ENCODE measurements at places on chromosomes 1 and 21.

- no peak for DNase-seq
These were observed 12.7 kb upstream of the ETV3L start for GRCh38 chr1:157112186-157112867.

DNA sequence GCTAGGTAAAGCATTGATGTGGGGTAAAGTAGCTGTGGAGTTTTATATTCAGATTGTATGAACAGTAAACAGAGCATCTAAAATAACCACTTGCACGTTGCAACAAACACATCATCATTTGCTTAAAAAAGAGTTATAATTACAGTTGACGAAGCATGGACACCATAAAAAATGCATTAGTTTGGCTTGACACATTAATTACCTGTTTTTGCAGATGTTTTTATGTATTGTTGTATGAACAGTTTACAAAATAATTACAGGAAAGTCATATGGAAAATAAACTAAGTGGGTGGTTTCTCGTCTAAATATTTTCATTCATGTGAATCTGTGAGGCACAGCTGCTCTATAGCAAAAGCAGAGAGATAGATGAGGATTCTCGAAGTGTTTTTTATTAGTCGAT, 108.3 kb downstream of the RPS6KC1 start:
- DNase-seq, result no peak

GRCh38 chr21:40335704-40336103, 468.5 kb downstream of the PCP4 start:
- DNase-seq, result no peak

GRCh38 chr1:59046134-59046533, 250.8 kb upstream of the FGGY start:
- no peak for DNase-seq

- DNase-seq, result no peak
These were observed 21.2 kb downstream of the LRRN2 start for GRCh38 chr1:204664384-204664651.

GRCh38 chr1:206686478-206687249, 2.0 kb downstream of the MAPKAPK2 start:
- DNase-seq, result no peak

DNA sequence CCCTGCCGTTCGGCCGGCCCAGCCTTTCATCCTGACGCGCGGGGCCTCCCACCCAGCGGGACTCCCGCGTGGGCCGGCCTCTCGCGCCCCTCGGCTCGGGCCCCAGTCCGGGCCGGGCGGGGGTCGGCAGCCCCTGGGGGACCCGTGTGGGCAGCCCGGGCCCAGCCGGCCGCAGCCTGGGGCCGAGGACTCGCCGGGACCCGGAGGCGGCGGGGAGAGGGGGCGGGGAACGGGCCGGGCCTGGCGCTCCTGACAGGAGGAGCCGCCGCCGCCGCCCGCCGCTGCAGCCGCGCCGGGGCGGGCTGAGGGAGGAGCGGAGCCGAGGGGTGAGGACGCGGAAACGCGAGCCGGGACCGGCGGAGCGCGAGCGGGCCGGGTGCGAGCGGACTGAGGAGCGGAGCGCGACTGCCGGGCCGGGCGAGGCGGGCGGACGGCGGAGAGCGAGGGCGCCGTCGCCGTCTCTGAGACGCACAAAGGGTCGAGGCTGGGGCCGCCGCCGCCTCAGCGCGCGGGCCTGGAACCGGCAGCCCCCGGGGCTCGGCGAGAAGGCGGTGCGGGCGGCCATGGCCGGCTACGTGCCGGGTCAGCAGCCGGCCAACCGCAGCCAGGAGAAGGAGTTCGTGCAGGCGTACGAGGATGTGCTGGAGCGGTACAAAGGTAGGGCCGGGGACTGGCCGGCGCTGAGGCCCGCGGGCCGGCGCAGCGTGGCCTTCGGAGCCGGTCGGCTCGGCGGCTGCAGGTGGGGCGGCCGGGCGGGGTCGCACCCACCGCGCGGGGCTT, 79.1 kb downstream of the NDUFS5 start:
- no peak for DNase-seq

DNA sequence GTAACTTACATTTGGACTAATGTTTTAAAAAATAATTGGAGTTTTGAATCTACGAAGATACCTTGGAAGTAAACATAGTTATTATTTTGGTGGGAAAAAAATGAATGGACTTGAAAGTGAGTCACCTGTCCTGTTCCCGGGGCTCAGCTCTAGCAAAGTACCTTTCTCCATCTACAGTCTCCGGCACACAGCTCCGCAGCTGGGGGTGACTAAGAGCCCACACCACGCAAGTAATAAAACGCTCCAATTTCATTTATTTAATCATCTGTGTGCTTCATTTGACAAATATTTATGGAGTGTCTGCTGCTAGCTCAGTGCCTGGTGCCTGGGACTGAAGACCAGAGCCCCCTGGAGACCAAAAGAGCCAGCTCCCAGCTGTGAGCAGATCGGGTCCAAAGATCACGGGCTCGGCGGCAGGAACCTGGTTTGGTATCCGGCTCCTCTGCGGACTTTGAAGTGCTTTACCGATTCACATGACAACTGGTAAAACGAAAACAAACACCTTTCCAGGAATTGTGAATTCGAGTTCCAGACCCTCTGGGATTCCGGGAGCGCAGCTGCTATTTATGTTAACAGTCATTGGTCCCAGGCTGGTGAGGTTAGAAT, 1.7 kb upstream of the RIPK4 start:
- DNase-seq, result no peak

DNA sequence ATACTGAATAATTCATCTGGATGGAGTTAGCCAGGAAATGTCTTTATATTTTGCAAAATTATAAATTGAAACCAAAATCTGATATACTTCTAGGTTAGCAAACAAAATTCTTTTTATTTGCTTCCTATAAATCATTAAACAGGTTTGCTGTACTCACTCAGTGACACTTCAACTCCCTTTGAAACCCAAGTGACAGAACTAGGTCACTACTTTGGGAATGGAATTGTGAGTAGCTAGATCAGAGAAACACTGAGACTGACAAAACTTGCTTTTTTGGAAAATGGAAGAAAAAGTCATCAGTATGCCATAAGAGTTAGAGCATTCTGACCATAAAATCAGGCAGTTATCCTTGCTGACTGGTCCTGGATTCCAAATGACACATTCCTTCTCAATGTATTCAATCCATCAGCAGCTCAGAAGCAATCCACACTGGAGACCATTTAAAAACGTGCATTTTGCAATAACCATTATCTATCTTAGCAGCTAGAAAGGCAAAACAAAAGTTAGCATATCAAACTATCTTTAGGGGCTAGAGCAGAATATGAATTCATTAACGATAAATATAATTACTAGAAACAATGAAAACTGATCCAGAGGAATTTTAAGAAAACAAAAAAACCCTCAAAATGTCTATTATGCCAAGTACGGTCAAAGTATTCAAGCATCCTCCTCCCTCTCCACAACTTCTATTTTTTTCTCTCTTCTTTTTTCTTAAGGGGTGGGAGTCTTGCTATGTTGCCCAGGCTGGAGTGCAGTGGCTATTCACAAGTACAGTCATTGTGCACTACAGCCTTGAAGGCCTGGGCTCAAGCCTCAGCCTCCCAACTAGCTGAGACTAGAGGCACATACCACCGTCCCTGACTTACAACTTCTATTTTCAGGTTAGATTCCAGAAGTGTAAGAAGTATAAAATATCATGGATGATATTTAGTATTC, 60.1 kb downstream of the HNRNPR start:
- DNase-seq, result no peak

- no peak for DNase-seq
These were observed 8.7 kb downstream of the KIRREL1 start for GRCh38 chr1:158002022-158002630.

- DNase-seq, result no peak
These were observed 91.0 kb downstream of the SETD4 start for GRCh38 chr21:35969281-35969680.

GRCh38 chr21:34748862-34749261, 80.1 kb downstream of the CLIC6 start:
- DNase-seq, result no peak

- no peak for DNase-seq
These were observed 5.4 kb downstream of the TNN start for GRCh38 chr1:175073061-175073460.

- no peak for DNase-seq
These were observed 485.0 kb downstream of the DISC1 start for GRCh38 chr1:232111611-232112010.

GRCh38 chr1:31727849-31728248, 24.0 kb upstream of the COL16A1 start:
- DNase-seq, result no peak

DNA sequence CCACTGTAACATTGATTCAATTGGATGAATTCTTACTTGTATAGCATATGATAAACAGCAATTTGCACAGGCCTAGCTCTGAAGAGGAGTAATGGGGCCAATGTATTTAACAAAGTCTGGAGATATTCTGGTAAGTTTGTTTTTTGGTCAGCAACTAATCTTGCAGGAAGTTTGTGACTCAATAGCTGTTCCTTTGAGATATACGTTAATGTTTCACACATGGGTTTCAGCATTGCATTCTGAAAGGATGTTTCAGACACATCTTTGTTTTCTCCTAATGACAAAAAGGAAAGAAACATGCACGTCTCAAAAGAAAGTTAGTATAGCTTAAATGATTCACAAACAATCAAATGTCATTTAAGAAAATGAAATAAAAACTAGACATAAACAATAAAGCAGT, 49.0 kb downstream of the LTN1 start:
- no peak for DNase-seq

DNA sequence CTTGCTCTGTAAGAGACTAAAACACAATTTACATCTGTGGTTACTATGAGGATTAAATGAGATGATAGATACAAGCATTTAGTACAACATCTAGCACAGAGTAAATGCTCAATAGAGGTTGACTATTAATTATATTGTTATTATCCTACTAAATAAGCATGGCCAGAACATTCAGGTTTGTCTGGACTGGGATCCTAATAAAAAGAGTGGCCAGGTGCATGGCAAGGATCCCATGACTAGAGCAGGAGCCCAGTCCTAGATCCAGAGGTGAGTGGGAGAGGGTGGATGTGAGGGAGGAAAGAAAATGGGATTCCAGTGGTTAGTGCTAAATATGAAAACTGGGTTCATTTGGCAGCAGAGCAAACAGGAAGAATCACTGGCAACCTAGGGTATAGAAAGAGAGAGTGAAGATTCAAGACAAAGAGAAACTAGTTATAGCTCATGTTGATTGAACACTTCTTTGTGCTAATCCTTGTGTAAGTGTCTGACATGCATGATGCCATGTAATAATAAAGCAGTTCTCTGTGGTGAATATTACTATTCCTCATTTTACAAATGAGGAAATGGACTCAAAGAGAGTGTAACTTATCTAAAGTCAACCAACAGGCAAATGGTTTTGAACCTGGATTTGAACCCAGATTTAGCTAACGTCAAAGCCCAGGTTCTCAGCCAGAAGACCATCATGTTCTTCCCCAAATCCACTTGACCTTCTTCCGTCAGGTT, 71.1 kb upstream of the FGGY start:
- no peak for DNase-seq

- no peak for DNase-seq
These were observed 5.1 kb upstream of the CSRP1 start for GRCh38 chr1:201511941-201512539.

All from right renal pelvis (tissue), 4 donors.